Fibroblast of mammary gland (primary cell): ENCODE measurements at places on chromosomes 16 and 17.
A peak's percentile ranks its signal among the peaks of the same experiment; 100 is the strongest.

GRCh38 chr17:3030096-3030495 lies 33.3 kb downstream of the OR1D5 start:
- DNase-seq: peak; percentile 87

GRCh38 chr16:81836279-81837054 lies 57.4 kb downstream of the PLCG2 start:
- DNase-seq: no peak

DNA sequence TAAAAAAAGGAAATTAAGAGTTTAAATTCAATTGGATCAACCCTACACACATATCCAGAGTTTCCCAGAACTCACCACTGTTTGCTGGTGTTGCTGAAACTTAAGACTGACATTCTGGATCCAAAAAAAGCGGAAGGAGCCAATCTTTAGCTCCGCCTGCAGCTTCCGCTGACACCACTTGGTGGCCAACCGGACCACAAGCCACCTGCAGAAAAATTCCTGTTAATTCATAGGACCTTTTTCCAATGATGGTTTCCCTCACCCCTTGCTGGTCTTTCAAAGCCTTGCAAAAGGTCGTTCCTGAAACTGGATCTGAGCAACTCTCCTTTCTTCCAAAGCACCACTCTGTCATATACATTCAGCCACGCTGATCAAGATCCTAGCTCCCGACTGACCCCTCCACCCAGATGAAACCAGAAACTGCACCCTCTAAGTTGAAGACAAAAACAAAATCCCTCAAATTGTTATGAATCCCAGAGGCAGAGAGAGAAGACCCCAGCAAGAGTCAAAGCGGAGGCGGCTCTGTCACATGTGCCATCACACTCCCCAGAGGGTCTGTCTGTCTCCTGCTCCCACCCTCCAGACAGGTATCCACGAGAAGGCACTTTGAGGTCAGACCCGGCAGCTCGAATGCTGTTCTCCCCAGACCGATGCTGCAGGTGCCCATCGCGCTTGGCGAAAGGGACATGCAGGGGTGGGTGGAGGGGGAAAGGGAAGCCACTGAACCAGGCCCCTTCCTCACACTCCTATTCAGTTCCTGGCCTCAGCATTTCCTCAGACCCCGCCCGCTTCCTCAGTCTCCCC lies 773 bp downstream of the BLTP2 start:
- peak; percentile 39 for DNase-seq

GRCh38 chr17:43352579-43353331 lies 46.0 kb upstream of the ARL4D start:
- DNase-seq: no peak

DNA sequence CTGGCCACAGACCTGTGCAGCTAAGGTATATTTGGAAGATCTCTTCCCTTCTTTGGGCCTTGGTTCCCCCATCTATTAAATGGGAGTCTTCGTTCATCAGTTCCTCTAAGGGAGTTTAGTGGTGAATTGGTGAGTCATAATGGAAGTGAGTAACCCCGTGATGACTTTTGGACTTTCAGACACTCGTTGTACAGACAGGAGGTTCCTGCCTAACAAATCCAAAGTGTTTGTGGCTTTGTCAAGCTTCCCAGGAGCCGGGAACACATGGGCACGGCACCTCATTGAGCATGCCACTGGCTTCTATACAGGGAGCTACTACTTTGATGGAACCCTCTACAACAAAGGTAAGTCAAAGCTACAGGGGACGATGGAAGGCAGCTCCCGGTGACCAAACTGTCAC lies 40.4 kb downstream of the WSCD1 start:
- DNase-seq: no peak

DNA sequence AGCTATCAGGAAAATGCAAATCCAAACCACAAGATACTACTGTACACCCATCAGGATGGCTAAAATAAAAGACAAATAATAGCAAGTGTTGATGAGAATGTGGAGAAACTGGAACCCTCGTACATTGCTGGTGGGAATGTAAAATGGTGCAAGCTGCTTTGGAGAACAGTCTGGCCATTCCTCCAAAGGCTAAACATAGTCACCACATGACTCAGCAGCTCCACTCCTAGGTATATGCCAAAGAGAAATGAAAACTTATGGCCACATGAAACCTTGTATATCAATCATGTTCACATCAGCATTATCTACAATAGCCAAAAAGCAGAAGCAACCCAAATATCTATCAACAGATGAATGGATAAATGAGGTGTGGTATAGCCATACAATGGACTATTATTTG lies 28.5 kb downstream of the VAC14 start:
- DNase-seq: peak; percentile 53

DNA sequence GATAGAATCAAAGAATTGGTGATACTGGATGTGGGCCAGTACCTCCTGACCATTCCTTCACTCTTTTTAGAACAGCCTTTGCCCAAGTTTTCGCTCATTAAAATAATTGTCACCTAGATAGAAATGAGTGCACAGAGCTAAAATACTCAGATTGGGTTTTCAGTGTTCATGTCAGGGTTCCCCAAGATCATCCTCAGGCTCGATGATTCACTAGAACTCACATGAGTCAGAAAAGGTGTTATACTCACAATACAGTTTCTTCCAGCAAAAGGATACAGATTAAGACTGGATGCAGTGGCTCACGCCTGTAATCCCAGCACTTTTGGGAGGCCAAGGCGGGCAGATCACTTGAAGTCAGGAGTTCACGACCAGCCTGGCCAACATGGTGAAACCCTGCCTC lies 19.9 kb downstream of the ERCC4 start:
- peak; percentile 57 for DNase-seq

DNA sequence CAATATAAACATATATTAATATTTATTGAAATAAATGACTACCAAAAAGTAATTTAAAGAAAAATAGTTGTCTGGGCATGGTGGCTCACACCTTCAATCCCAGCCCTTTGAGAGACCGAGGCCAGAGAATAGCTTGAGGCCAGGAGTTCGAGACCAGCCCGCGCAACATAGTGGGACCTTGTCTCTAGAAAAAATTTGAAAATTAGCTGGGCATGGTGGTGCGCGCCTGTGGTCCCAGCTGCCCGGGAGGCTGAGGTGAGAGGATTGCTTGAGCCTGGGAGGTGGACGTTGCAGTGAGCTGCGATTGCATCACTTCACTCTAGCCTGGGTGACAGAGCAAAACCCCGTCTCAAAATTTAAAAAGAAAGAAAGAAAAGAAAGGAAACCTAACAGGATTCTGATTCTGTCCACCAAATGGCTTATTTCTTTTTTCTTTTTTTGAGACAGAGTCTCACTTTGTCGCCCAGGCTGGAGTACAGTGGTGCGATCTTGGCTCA lies 3.4 kb upstream of the BPTF start:
- DNase-seq: no peak

DNA sequence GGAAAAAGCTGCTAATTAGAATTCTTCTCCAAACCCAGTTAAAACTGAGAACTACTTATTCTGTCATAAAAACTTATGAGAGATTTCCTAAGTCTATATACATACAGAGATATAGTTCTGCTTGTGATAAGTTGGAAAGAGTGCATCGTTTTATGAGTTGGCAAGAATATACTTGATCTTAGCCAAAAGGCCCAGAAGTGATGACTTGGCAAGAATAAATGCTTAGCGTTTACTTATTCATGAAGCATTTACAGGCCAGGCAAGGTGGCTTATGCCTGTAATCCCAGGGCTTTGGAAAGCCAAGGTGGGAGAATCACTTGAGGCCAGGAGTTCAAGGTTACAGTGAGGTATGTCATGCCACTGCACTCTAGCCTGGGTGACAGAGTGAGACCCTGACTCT lies 81.7 kb downstream of the CYB561 start:
- DNase-seq: peak; percentile 76

GRCh38 chr16:78220571-78220970 lies 121.1 kb downstream of the WWOX start:
- DNase-seq: no peak

DNA sequence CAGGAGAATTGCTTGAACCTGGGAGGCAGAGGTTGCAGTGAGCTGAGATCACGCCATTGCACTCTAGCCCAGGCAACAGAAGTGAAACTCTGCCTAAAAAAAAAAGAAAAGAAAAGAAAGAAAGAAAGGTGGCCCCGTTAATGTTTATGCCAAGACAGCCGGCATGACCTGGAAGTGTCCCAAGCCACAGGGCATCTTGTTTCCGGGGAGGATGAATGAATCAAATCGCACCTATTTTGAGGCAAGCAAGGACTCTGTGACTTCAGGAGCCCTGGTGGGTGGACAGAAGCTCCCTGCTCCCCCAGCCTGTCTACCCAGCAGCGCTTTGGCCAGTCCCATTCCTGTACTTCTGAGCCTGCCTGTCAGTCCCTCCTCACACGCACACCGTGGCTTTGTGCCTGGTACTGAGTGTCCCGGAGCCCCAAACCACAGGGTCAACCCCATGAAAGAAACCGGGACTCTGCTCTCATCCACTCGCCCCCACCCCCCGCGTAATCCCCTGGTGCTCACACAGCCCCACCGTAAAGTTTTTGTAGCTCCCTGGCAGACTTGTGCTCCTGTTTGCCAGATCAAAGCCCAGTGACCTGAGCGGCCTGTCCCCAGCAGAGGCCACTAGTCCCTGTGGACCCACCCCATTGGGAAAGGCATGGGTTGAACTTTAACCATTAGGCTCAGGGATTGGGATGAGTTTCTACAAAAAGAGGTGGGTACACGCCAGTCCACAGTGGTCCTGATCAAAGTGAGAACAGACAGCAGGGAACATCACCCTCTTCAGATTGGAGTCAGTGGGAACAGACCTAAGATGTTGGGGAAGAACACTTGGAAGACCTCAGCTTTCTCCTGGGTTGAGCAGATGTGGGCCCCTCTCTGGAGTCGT lies 19.3 kb downstream of the CD2BP2 start:
- peak; percentile 26 for DNase-seq

GRCh38 chr16:88968589-88969280 lies 8.3 kb downstream of the CBFA2T3 start:
- DNase-seq: no peak

- DNase-seq: no peak
Observed at GRCh38 chr17:76993651-76994050, 125.4 kb downstream of the MGAT5B start.

- DNase-seq: no peak
Observed at GRCh38 chr16:4414187-4414917, 2.0 kb downstream of the CORO7 start.

DNA sequence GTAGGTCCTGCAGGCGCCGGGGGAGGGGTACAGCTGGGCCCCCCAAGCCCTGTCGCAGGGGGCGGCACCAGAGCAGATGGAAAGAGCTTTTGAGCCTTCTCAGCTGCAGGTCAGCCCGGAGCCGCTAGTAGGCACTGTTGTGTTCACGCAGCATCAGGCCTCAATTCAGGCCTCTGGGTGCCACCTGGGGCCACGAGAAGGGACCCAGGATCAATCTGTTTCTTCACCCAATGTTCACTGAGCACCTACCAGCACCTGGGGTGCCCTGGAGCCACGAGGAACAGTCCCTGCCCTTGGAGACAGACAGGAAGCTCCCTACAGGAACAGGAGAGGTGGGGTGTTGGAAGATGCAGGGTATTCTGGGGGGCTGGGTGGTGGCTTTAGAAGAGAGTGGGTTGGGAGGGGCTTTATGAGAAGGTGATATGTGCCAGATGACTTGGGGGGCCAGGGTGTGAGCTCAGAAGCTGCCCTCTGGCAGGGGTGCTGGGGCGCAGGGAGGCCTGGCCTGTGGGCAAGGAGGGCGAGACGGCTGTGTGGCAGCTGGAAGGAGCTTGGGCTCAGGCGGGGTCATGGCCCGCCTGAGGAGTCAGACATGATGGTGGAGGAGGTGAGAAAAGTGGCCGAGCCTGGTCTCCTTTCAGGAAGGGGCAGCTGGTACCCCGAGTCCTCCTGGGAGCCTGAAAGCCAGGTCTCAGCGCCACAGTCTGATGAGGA lies 121.9 kb upstream of the GSE1 start:
- DNase-seq: no peak

DNA sequence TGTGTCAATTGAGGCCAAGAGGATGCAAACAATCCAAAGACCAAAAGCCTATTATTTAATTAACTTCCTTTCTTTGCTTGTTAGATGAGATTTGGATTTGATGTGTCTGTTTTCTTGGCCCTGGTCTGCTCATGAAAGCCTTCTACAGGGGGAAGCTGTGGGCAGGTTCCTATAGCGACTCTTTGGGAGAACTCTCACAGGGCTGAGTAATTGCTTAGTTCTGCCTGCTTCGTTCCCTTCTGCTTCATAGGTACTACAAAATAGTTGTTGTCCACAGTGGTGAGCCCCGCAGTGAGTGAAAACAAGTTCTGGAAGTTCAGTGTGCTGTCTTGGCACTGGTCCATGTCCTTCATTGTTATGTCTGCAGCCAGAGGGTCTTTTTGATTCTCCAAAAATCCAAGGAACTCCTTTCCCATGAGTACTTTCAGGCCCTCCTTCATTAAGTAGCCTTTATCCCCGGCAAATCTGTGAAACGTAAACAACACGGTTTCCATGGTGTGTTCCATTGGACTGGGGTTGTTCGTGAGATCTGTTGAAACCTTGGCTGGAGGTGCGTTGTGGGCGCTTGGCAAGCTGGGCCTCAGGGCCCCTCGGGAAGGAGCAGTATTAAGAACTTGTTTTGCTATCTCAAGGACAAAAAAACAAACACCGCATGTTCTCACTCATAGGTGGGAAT lies 30.0 kb upstream of the ANKRD40CL start:
- no peak for DNase-seq

GRCh38 chr17:67613961-67614360 lies 103.8 kb upstream of the NOL11 start:
- no peak for DNase-seq

- DNase-seq: no peak
Observed at GRCh38 chr17:27579304-27579703, 51.7 kb upstream of the LGALS9 start.

- peak; percentile 47 for DNase-seq
Observed at GRCh38 chr17:44972953-44973352, 4.8 kb upstream of the C1QL1 start.

DNA sequence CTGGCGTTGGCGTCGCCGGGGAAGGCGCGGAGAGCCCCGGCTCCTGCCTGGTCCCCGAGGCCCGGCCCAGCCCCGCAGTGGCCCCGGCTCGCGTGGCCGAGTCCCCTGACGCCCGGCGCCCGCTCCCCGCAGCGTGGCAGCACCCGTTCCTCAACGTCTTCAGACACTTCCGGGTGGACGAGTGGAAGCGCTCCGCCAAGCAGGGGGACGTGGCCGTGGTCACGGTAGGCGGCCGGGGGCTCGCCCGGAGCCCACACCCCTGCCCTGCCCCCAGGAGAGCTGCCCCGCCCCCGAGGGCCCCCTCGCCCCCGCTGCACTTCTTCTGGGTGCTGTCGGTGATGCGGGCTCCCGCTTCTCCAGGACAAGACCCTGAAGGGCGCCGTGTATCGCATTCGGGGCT lies 466 bp downstream of the WDR90 start:
- no peak for DNase-seq

DNA sequence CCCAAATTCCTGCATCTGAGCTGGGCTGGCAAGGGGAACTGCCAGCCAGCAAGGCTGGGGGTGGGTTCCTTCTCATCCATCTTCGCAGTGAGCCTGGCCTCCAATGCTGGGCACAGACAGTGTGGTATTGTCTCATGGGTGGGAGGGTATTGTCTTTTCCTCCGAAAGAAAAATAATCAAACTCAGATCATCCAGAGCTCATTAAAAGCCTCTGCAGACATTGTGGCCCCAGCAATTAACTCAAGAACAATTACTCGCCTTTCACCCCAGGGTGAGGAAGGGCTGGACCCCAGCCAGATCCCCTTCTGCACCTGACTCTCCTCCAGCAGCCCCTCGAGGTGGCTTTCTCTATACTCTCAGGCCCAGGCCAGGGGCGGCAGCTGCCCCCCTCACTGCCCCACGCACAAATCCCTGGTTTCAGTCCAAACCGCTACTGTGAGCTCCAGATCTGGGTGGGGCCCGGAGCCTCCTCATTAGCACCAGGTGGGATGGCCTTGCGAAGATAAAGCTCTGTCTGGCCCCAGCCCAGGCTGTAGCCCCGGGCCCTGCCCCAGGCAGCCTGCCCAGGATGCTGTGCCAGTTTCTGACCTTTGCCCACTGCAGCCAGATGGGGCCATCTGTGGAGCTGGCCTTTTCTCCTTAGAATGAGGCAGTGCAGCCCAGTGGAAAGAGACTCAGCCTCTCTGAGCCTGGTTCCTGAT lies 2.3 kb upstream of the KRT15 start:
- DNase-seq: no peak
